ENCODE measurements at places on chromosomes 4 and X.

DNA sequence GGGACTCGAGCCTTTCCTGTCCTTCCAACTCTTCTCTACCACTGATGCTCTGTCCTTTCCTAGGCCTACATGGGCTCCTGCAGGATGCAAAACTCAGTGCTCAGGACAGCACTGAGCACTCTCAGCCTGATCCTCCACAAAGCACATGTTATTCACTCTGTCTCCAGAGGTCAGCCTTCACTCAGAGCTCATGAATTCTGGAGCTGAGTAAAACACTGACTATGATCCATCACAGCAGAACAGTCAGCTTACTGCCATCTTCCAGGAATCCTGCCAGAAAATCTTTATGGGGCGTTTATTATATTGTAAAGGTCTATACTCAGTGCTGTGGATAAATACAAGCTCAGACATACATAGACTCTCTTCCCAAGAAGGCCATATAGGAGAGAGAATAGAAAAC, 121.5 kb upstream of the CPEB2 start:
- DNase-seq: no peak

DNA sequence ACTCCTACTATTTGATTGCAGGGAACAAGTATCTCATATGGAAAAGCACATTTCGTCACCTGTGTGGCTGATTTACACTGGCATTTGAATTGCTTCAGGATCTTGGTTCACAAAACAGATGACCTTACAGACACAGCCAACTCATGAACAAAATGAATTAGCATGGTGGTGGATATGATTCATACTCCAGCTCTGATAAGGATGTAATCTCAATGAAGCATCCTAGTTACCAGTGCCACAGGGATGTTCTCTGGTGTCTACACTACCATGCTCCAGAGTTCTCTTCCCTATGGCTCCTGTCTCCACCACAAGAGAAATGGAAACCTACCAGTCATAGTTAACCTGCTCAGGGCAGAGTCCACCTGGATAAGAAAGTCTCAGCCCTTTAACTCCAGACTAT, 40.7 kb downstream of the TEC start:
- DNase-seq: peak; percentile 61

DNA sequence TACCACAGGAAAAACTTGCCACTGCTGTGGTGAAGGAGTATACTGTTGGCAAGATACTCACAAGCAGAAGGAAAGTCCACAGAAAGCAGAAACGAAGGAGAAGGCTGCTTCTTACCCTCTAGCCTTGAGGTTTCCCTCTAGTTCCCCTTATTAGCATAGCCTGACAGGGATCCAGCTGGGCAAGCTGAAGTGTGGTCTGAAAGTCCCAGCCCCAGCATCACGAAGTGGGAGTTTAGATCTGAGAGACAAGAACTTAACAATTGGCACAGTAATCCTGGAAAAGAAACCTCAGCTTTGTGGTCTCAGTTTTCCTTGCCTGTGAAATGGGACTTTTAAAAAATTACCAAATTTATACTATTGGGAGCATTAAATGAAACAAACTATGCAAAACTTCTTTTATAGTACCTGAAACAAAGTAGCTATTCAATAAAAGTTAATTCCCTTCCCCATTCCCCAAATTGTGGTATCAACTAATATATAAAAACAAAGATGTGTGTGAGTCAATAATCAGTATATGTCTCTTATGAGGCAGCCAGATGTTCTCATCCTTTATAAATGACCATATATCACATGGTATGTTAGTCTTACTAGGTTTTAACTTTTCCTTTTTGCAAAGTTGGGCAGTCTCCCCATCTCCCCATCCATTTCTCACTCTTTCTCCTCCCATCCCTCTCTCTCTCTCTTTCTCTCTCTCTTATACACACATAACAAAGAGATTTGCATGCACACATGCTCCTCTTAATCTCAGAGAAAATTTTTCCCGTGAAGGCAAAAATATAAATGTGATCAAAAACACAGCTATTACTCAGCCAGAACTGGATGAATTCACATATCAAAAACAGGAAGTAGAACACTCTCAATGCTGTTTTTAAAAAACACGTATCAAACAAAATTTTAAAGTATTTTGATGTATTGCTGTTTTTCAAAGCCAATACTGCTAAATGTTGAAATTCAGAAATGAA, 57.8 kb downstream of the SCFD2 start:
- peak; percentile 33 for DNase-seq

GRCh38 chr4:15362541-15362940, 65.3 kb upstream of the C1QTNF7 start:
- no peak for DNase-seq

DNA sequence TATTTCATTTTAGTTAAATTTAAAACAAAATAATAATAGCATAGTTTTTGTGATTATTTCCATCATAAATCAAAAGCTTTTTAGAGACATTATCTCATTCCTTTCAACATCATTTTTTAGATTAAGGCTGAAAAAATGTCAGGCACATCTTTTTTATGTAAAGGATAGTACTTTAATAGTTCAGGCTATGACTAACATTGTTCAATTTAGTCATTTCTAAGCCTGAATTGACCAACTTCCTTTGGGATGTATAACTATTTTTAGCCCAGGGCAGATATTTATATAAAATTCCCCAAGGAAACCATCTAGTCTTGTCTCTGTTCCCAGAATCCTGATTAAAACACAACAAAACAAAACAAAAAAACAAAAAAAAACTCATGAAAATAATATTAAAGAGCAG, 145.6 kb upstream of the PCDH18 start:
- no peak for DNase-seq

GRCh38 chrX:154748712-154749339, 2.1 kb downstream of the GAB3 start:
- peak; percentile 81 for DNase-seq

DNA sequence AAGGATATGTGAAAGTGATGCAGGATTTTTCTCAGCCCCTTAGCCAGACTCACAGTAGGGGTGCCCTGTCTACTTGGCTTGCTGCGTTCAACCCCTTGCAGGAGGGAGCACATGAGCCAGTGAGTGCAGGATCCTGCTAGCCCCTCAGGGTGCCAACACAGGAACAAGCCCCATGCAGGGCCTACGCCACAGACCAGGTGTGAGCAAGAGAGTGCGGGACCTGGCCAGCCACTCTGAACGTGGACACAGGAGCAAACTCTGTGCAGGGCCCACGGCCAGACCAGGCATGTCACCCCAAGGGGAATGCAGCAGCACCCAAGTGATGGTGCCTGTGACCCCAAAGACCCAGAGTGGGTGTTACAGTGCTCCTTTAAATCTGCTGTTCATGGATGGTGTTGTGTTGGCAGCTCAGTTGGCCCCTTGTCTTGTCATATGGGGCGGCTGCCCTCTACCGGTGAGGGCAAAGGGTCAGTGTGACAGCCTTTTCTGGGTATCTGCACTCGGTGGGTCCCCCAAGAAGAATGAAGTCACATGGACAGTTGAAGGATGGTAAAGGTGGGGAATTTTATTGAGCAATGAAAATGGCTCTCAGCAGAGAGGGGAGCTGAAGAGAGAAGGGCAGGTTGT, 188.4 kb upstream of the MAOA start:
- DNase-seq: no peak

GRCh38 chr4:69489856-69490255, 5.8 kb downstream of the UGT2B4 start:
- no peak for DNase-seq

- no peak for DNase-seq
Observed at GRCh38 chr4:141102367-141102766, 30.9 kb downstream of the RNF150 start.
